ENCODE measurements at places on chromosomes 6 and 20.

DNA sequence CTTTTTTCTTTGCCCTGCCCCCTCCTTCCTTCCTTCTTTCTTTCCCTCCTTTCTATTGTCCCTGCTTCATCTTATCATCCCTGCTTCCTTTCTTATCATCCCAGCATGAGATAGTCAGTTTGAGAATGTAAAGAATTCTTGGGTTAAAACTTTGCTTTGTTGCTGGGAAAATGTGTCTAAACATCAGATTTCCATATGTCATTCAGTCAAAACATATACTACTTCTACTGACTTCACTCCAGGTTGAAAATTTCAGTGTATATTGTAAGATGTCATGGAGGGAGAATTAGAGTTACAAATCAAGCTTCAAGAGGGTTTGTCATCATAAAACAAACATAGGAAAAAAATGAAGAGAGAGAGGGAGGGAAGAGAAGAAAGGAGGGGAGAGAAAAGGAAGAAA is 358.4 kb upstream of the SOX4 start:
- DNase-seq: no peak

- DNase-seq: no peak
Observed at GRCh38 chr6:45946352-45946751, 69.3 kb downstream of the CLIC5 start.

GRCh38 chr6:138815797-138816528 is 20.1 kb downstream of the ECT2L start:
- no peak for DNase-seq

DNA sequence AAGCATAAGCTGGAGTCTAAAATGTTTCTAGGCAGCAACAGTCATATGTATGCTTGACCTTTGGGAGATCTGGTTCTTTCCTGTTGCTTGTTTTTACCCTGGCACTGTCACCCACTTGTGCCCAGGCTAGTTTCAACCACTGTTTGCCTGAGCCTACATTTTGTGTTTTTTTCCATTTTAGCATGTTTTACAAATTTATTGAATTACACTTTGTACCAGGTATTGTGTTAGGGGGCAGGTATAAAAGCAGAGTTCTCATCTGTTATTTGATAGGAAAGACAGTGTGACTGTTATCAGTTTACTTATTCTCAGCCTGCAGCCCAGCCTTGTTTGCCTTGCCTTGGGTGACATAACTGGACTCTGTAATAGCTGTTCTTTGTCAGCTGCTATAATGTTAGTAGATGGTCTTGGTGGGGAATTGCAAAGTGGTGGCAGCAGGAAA is 147.0 kb downstream of the CDKAL1 start:
- no peak for DNase-seq

DNA sequence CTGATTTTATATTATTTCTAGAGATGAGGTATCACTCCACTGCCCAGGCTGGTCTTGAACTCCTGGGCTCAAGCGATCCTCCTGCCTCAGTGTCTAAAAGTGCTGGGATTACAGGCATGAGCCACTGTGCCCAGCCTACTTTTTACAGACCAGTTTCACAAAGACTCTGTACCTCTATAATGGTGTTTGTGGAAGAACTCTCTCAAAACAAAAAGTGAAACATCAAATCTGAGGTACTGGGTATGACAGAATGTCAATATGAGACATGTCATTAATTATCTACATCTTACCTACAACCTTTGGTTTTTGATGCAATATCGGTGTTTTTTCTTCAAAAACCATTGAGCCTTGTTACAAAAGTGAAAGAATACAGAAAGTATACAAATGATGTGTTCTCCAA is 49.4 kb upstream of the MCM9 start:
- DNase-seq: no peak

DNA sequence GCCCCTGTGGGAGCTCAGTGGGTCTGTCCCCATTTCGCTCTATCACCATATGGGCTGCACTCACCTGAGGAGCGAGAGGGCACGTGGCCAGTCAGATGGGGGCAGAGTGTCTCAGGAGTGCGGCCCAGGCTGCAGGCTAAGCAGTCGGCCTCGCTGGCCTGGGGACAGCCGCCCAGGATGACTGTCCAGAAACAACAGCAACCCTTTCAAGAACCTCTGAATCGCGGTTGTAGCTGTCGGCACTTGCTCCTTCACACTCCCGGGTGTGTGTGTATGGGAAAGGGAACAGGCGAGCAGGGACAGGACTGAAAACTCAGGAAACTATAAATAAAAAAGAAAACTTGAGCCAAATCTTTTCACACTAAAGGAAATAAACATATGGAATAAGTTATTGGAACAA is 63.1 kb downstream of the TFAP2A start:
- no peak for DNase-seq

DNA sequence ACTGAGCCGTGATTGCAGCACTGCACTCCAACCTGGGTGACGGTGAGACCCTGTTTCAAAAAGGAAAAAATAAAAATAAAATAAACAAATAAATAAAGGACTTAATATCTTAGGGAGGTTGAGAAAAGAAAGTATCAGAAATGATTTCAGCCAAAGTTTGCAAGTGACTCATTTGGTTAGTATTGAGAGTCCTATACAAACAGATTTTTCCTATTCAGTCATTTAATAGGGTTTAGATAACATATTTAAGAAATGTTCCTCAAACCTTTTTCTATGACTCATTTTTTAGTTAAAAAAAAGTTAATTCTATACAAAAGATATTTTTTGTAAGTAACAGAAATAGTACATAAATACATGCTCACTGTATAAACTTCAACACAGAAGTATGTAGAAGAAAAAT is 235.1 kb downstream of the GJA1 start:
- DNase-seq: no peak

DNA sequence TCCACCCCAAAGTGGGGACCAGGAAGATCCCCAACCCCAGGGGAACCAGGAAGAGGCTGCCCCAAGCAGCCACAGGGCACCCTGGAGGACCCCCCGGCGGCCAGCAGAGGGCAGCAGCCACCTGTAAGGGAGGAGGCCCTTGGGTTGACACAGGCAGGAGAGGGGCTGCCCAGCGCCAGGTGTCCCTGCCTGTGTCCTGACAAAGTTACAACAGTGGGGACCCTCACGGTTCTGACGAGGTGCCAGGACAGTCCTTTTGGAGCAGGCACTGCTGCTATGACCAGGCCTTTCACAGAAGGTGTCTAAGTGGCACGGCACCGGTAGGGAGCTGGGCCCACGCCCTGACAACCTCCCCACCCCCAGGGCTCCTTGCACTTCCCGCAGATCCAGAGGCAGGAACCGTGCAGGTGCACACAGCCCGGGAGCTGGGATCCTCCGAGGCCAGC is 176.7 kb downstream of the BMP7 start:
- DNase-seq: peak; percentile 37

Measured in lower leg skin (tissue), 4 donors.